Stimulated activated CD8-positive, alpha-beta memory T cell treated with anti-CD3 and anti-CD28 coated beads, Interleukin-7, amount 100 ng/mL, for 1 hour (primary cell): ENCODE measurements at places on chromosomes 13 and 19.

DNA sequence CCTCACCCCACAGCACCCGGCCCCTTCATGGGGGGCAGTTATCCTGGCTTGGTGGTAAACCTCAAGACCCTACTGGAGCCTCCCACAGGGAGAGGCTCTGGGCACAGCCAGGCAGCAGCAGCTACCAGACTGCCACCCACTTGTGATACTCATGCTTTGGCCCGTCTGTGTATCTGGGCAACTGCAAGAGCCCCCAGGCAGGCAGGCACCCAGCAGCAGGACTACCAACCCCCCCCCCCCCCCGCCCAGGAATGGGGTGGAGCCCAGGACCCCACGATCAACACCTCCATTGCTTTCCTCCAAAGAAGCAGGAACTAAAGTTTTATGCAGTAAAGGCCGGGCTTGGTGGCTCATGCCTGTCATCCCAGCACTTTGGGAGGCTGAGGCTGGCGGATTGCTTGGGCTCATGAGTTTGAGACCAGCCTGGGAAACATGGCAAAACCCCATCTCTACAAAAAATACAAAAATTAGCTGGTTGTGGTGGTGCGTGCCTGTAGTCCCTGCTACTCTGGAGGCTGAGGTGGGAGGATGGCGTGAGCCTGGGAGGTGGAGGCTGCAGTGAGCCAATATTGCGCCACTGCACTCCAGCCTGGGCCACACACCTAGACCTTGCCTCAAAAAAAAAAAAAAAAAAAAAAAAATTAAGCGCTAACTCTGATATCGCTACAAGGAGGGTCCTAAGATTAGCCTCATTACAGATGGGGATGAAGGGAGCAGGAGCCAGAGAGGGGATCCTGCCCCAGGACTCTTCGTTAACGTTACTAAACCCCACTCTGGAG lies 1.1 kb upstream of the LYL1 start:
- DNase-seq: no peak

DNA sequence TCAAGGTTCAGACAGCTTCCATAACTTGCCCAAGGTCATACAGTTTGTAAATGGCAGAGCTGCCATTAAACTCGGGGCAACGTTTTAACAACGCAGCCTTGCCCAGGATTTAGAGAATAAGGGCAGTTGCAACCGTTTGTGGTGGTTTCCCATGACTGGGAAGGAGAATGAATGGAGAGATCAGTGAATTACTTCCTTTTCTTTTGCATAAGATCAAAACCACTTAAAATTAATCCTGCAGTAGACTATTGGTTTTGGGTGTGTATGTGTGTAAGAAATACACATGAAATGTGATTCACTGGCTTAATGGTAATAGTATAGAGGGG lies 179.1 kb upstream of the MIR17HG start:
- no peak for DNase-seq

GRCh38 chr19:19559931-19560330 lies 21.9 kb downstream of the CILP2 start:
- DNase-seq: no peak

DNA sequence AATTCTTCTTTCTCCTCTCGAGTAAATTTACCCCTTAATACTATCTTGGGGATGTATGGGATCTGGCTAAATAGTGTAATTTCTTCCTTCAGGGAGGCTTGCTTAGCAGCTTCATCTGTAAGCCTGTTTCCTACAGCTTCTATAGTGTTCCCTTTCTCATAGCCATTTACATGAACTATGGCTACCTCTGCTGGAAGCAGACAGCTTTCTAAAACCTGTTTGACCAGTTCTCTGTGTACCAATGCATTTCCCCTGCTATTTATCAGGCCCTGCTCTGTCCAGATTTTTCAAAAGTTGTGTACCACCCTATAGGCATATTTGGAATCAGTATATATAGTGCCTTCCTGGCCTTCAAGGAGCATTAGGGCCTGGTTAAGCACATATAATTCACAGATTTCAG lies 113.6 kb upstream of the PCDH9 start:
- no peak for DNase-seq

GRCh38 chr19:40691421-40692211 lies 1.2 kb upstream of the NUMBL start:
- DNase-seq: no peak

- DNase-seq: no peak
These were observed 190.1 kb upstream of the CSNK1A1L start for GRCh38 chr13:37295573-37295972.

DNA sequence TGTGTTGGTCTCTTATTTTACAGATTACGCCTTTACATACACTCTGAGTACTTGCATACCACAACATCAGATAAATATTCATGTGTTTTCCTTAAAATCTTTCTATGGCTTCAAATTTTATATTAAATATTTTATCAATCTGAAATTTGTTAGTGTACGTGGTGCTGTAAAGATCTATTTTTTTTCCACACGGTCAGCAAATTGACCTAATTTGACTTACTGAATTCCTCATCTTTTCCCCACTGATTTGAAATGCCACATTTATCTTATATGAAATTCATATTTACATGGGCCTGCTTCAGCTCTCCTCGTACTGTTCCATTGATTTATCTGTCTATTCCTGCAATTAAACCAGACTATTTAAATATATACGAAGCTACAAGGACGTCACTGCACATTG lies 433.8 kb upstream of the ZNF507 start:
- DNase-seq: no peak

DNA sequence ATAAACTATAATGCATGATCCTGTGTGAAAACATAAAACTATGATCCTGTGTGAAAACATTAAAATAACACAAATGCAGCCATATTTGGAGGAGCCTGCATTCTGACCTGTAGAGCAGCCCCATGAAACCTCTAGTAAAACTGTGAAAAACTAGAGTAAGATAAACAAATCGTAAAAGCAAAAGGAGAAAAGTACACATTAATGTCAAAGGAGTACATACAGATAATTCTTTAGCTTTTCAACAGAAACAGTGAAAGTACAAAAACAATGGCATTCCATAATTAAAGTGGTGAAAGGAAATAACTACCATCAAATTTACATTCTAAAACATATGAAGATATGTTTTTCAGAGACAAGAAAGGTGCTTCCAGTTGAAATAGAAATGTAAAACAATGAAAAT lies 1267.2 kb downstream of the SLITRK1 start:
- DNase-seq: no peak
